ENCODE measurements at places on chromosomes 6 and 20.
A peak's percentile ranks its signal among the peaks of the same experiment; 100 is the strongest.

DNA sequence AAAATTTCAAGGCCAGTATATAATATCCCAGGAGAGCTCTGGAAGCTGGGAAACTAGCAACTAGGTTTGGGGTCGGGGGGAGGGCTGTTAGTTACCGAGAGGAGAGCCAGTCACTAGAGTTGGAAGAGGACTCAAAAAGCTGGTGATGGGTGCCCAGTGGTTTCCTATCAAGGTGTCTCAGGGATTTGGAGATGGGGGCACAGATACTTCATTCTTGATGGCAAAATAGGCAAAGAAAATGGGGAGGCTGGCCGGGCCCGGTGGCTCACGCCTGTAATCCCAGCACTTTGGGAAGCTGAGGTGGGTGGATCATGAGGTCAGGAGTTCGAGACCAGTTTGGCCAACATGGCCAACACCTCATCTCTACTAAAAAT is 805 bp downstream of the PHF1 start:
- DNase-seq, result no peak

DNA sequence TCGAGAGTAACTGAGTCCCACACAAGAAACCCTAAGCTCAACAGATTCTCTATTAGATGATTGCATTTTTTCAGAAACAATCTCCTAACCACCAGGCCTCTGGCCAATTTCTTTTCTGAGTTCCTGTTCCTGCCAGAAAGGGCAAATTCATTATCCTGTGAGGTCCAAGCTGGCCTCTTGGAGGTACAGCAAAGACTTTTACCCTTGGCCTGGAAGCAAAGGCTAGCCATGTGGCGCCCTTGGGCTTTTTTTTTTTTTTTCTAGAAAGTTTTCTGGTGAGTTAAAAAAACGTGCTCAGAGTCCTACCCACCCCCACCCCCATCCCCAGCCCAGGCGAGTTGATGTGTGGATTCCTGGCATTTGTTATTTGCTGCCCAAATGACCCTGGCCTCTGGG is 59.0 kb upstream of the EEF1A1 start:
- peak; percentile 95 for DNase-seq

GRCh38 chr6:3913077-3913957 is 64.1 kb downstream of the FAM50B start:
- peak; percentile 96 for DNase-seq

DNA sequence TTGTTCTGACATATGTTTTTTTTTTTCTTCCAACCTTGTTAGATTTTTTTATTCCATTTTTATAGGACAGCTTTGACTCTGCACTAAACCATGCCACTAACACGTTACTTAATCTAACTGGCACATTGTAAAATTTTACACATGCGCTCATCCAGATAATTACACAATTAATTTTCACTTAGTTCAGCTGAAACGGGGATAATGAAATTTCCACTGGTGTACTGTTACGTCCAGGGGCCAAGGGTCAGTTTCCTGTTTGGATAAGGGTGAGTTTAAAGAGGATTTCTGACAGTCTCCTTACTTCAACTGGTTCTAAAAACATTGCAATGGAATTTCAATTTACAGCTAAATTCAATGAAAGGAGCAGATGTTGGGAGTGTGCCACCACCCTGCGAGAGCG is 221.8 kb upstream of the CEP162 start:
- no peak for DNase-seq

DNA sequence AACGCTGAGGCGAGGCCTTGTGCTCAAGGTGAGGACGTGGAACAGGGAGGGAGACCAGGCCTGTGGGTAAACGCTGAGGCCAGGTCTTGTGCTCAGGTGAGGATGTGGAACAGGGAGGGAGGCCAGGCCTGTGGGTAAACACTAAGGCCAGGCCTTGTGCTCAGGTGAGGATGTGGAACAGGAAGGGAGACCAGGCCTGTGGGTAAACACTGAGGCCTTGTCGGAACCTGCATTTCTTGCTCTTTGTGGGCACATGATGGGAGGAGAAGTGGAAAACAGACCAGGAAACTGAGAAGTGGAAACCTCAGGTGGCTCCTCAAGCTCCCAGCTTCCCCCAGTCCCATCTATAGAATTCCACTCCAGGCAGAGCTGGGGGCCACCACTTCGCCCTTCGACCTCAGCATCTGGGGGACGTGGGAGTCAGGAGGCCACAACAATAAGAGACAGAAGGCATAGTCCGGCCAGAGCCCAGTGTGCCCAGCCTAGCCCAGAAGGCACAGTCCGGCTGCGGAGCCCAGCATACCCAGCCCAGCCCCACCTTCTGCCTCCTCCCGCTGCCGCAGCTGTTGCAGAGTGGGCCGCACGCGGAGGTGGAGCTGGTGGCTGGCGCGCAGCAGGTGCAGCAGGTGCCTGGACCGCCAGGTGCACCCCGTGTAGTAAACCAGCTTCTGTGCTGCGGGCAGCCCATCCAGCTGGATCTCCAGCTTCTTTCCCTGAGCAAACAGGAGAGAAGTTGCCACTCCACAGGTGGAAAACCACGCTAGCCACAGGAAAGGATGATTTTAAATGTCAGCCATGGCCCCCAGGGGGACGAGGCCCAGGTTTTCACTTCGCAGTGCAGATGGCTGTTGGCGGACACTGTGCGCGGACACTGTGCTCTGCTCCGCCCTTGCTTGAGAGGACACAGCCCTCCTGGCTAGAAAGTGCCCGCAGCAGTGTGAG is 17.5 kb downstream of the FRMD1 start:
- no peak for DNase-seq

DNA sequence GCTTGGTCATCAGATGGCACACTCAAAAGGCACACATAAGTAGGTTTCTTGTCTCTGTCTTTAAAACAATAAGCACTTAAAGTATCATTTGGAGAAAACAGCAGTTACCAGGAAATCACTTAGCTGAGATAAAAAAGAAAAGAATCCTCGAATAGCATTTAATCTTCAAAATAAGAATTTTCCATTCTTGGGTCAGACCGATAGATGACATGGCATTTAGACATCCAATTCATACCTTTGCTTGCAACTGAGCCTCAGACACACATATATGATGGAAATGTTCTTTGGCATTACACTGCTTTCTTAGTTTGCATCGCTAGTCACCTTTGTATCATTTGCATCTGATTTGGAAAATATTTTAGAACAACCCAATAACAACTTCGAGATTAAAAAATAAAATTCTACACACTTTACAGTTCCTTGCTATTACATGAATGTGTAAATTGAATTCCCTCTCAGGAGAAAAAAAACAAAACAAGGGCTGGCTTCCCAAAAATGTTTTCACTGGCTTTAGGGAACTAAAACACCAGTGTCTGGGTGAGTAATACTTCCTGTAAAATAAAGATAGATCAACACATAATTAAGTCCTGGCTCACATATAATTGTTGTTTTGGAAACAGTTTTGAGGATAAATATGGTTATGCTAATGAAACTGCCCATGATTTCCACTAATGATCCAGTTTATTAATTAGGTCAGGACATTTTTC is 1.3 kb upstream of the RNF217 start:
- no peak for DNase-seq

- DNase-seq, result no peak
Measured at GRCh38 chr20:16257021-16257420, 316.2 kb downstream of the KIF16B start.

GRCh38 chr6:56652231-56652630 is 9.5 kb upstream of the DST start:
- DNase-seq, result no peak

DNA sequence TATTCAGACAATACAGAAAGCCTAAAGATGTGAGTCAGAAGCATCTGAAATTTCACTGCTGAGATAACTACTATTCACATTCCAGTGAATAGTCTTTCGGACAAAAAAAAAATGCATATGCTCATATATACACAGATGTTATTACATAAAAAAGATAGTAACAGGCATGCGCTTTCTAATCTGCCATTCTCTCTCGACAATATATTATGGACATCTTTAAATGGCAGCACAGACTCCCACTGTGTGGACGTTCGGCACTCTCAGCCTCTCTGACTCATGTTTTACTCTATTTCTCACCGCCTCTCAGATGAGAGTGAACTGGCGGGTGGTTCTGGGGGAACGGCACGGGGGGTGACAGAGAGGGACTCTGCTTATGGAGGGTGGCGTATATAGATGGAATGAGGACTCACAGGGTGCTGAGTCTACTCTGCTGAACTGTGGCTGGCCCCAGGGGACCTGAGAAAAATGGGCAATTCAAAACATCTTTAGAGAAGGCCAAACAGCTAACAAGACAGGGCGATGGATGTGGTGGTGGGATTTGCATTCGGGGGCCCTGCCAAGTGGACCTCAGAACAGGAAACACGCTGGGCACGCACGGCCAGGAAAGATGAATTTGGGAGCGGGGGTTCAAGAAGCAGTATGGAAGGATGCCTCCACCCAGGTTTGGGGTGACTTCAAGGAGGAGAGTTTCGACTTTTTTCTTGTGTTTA is 68.9 kb downstream of the MDGA1 start:
- DNase-seq, result no peak

DNA sequence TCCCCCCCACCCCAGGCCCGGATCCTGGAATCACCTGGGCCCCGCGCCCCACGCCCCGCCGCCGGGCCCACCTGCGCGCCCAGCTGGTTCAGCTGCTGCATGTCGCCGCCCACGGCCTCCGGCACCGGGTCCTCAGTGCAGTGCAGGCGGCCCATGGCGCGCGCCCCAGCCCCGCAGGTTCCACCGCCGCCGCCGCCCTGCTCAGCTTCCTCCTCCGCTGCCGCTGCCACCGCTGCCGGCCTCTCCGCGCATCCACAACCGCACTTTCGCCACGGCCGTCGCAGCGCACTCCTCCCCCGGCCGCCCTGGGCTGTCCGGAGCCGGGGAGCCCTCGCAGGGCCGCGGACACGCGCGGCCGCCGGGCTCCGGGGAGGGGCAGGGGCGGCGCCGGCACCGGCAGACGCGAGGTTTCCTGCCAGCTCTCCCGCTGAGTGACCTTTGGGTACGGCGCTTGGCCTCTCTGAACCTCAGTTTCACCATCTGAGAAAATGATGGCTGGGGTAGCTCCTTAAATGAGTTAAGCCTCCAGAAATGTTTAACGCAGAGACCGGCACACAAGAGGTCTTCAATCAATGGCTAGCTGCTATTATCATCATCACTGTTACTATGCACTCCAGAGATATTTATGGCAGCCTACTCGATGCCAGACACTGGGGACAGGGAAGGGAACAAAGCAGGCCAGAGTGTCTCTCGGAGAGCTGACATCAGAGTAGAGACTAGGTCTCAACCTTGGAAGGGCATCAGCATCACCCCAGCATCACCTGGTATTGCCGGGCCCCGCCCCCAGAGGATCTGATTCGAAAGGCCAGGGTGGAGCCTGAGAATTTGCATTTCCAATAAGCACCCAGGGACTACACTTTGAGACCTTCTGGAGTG is at the start of gene COMMD7:
Gene COMMD7 (minus strand): TSS at position 231 of the 876 bp plus-strand sequence. CDS start 76 bp downstream, at position 155.
- no peak for DNase-seq

GRCh38 chr20:41526327-41526726 is 91.8 kb downstream of the CHD6 start:
- no peak for DNase-seq

- no peak for DNase-seq
Measured at GRCh38 chr20:38286586-38287531, 17.1 kb upstream of the BPI start.

- no peak for DNase-seq
Measured at GRCh38 chr20:15603978-15604805, 969.1 kb downstream of the KIF16B start.

DNA sequence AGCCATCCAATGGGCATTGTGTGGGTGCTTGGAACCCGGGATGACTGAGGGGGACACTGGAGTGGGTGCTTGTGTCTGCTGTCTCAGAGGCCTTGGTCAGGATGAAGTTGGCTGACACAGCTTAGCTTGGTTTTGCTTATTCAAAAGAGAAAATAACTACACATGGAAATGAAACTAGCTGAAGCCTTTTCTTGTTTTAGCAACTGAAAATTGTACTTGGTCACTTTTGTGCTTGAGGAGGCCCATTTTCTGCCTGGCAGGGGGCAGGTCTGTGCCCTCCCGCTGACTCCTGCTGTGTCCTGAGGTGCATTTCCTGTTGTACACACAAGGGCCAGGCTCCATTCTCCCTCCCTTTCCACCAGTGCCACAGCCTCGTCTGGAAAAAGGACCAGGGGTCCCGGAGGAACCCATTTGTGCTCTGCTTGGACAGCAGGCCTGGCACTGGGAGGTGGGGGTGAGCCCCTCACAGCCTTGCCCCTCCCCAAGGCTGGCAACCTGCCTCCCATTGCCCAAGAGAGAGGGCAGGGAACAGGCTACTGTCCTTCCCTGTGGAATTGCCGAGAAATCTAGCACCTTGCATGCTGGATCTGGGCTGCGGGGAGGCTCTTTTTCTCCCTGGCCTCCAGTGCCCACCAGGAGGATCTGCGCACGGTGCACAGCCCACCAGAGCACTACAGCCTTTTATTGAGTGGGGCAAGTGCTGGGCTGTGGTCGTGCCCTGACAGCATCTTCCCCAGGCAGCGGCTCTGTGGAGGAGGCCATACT is 49.4 kb downstream of the PYGB start:
- DNase-seq, result no peak

GRCh38 chr6:142846459-142846831 is 98.5 kb downstream of the HIVEP2 start:
- no peak for DNase-seq

DNA sequence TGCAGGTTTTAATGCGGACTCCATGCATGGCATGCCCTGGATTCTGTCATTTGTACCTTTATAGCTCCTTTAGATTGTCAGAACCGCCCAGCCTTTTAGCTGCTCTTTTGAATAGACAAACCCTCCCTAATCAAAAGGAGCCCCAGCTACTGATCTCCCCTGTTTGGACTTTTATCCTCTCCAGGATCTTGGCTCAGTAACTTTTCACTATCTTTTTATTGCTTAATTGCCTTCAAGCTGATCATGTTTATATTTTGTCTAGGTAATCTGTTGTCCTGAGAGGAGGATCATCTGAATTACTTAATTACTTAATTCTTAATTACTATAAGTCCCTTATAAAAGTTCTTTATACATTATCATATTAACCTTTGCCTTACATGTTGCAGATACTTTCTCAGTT is 93.2 kb downstream of the HIVEP1 start:
- DNase-seq, result no peak

DNA sequence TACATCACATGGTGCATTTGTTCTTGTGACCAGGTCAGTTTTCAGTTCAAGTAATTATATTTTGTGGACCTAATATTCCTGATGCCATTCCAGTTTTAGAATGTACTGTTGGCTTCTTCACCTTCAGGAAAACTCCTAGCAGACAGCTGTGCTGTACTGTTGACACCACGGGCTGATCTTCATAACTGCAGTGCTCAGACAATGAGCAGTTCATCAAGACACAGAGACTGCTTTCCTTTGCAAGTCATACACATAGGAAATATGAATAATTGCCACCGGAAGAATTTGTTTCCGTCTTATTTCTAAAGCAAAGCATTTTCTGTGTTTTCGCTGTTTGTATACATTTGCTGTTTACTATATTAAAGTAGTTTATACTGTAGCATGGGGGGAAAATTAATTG is 89.8 kb downstream of the C6orf118 start:
- DNase-seq, result no peak

- no peak for DNase-seq
Measured at GRCh38 chr6:10837009-10837621, 1.2 kb downstream of the MAK start.

DNA sequence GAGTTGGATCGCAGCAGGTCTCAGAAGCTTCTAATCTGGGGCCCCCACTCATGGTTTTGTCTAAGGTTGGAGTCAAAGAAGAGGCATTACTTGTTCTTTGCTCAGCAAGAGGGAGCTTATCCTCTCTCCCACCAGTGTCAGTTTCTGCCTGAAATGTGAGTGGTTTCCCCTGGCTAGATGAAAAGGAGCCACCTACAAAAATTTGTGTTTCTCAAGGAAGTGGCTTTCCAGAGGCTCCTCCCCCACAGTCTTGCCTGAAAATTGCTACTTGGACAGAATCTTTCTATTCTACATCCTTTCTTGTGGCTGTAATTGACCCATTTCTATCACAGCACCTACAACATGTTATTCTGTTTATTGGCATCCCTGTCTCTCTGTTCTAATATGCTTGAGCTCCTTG is 37.9 kb downstream of the SCML4 start:
- no peak for DNase-seq

GRCh38 chr20:35013421-35014411 is 58.0 kb downstream of the MYH7B start:
- no peak for DNase-seq

Data from fibroblast of the conjunctiva (primary cell).